Effector CD4-positive, alpha-beta T cell (primary cell): ENCODE measurements at places on chromosomes 6 and 20.

GRCh38 chr6:42783876-42784642 lies 2.2 kb downstream of the BICRAL start:
- DNase-seq, result no peak

GRCh38 chr20:7178004-7178403 lies 410.5 kb downstream of the BMP2 start:
- no peak for DNase-seq

- no peak for DNase-seq
Measured at GRCh38 chr6:74409447-74409846, 713.4 kb downstream of the CD109 start.

- DNase-seq, result no peak
Measured at GRCh38 chr6:4806337-4806725, 30.1 kb downstream of the CDYL start.

DNA sequence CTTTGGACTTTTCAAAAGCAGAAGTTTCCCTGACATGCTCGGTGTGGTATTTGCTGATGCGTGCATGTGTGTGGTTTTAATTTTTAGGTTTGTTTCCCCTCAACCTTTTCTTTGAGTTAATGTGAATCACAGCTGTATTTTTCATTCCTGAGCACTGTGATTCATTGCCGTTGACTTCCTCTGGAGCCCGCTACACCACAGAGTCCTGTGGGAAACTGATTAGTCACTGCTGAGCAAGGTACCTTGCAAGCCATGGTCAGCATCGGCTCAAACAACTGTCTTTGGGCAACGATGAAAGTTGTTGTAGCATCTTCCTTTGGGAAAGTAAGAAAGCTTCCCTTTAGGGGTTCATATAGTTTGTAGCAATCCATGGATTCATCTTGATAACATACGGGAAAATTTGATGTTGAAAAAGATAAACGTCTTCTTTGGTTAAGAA lies 57.5 kb downstream of the RIN2 start:
- no peak for DNase-seq

- DNase-seq, result no peak
Measured at GRCh38 chr6:63677282-63677681, 41.7 kb downstream of the PHF3 start.

DNA sequence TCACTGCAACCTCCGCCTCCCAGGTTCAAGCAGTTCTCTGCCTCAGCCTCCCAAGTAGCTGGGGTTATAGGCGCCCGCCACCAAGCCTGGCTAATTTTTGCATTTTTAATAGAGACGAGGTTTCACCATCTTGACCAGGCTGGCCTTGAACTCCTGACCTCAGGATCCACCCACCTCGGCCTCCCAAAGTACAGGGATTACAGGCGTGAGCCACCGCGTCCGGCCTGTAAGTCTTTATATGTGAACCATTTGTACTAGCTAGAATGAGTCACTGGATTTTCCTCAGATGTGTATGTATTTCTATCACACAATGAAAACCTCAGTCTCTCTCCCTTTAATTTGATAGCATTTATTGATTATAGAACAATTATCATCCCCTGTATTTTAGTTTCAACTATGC lies 34.0 kb downstream of the ITCH start:
- no peak for DNase-seq

- no peak for DNase-seq
Measured at GRCh38 chr20:38112930-38113294, 52.2 kb downstream of the TGM2 start.

GRCh38 chr6:73577676-73578075 lies 56.8 kb upstream of the EEF1A1 start:
- no peak for DNase-seq
